NCI-H187 (cell line): ENCODE measurements at places on chromosomes 16 and 17.

GRCh38 chr17:17021194-17021863 is 20.9 kb upstream of the MPRIP start:
- no peak for DNase-seq

GRCh38 chr17:17125136-17126084 is 80.7 kb downstream of the PLD6 start:
- no peak for DNase-seq

GRCh38 chr17:11053846-11054245 is 187.2 kb upstream of the SHISA6 start:
- DNase-seq: no peak

DNA sequence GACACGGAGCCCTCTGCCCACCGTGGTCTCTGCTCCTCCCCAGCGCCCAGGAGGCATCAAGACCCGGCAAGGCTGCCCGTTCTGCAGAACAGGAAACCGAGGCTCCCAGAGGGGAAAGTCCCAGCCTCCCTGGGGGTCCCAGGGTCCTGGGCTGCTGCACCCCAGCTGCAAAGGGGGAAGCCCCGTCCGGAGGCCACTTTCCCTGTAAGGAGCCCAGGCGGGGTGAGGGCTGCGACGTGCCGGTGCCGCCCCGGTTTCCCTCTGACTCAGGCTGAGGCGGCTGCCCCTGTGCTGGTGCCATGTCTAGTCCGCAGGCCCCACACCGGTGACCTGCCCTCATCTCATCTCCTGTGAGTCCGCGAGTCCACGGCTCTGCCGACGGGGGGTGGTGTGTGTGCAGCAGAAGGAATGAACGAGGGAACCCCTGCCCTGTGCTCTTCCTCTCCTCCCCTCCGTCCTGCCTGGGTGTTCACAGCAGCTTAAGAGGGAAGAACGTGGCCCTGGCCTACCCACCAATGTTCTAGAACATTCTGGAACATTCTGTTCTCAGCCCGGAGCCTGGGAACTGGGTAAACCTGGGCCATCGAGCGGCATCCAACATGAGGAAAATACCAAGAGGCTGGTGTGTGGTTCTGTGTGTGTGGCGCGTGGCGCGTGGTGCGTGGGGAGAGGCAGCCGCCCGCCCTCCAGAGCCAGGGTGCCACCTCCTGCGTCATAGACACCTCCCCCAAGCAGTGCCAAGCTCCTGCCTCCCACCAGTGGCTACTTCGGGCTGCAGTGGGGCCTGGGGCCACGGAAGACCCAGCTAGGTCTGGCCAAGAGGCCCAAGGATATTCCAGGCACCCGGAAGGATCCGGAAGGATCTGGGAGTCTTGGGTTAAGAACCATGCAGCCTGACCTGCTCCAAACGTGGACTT is 7.0 kb upstream of the CBFA2T3 start:
- no peak for DNase-seq

DNA sequence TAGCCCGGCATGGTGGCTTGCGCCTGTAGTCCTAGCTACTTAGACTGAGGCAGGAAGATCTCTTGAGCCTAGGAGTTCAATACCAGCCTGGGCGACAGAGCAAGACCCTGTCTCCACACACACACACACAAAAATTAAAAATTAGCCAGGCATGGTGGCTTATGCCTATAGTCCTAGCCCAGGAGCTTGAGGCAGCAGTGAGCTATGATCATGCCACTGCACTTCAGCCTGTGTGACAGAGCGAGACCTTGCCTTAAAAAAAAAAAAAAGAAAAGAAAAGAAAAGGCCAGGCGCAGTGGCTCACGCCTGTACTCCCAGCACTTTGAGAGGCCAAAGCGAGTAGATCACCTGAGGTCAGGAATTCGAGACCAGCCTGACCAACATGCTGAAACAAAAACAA is 23.9 kb downstream of the C17orf75 start:
- DNase-seq: no peak

DNA sequence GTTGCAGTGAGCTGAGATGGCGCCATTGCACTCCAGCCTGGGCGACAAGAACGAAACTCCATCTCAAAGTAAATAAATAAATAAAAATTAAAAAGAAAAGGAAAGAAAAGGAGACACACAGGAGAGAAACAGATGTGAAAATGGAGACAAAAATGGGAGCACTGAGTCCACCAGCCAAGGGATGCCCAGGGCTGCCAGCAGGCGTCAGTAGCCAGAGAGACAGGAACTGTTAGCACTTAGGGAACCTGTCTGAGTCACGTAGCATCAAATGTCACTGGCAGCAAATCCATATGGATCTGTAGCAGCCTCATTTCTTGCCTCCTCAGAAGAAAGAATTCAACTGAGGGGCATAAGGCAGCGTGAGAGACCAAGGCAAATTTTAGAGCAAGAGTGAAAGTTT is 79.7 kb downstream of the CYLD start:
- no peak for DNase-seq

- no peak for DNase-seq
Measured at GRCh38 chr16:87789437-87790291, 23.9 kb upstream of the KLHDC4 start.

- no peak for DNase-seq
Measured at GRCh38 chr17:35808240-35808961, 883 bp upstream of the TAF15 start.

DNA sequence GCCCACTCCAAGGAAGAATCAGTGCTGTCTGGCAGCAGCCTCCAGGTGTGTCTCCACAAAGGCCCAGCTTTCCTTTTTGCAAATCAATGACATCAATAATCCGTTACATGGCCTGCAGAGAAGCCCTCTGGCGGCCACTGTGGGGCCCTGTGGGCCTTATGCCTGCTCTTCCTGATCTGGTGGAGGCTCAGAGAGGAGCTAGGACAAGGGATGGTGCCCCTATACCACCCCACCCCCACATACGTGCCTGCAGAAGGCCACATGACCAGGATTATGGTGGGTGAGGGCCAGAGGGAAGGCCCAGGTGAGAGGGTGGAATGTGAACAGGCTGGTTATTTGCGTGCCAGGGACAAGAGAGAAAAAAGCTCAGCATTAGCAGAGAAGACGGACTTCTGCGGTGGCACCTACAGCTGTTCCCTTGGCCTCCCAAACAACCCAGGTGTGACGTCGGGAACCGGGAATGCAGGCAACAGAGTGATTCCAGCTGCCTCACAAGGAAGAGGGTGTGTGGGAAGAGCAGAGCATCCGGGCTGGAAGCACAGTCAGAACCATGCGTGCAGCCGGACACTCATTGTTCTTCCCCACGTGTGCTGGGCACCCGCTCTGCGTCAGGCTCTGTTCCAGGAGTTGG is 22.5 kb downstream of the EIF4A3 start:
- DNase-seq: no peak

GRCh38 chr17:38430316-38430715 is 2.1 kb downstream of the ARHGAP23 start:
- no peak for DNase-seq

DNA sequence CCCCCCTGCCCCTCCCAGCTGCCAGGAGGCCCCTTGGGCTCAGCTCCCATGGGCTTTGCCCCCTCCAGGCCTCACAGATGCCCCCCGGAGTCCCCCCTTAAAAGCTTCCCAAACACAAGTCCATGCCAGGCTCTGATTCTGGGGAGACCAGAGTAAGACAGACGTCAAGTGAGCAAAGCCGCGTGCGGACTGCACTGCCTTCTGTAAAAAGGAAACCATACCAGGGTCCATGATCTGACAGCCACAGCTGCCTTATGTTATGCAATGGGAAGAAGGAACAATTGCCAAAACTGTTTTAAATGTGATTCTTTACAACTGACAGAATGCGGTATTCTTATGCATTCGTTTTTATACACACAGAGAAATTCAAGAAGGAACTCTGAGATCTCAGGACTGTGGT is 17.9 kb upstream of the HEXD start:
- no peak for DNase-seq

DNA sequence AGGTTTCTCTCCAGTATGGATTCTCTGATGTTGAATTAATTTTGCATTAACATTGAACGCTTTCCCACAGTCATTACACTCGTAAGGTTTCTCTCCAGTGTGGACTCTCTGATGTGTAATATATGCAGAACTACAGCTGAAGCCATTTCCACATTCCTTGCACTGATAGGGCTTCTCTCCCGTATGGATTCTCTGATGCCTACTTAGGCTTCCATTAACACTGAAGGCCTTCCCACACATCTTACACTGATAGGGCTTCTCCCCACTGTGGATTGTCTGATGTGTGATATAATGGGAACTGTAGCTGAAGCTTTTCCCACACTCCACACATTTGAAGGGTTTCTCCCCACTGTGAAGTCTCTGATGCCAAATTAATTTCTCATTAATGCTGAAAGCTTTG is 7.2 kb upstream of the TLE7 start:
- DNase-seq: no peak

DNA sequence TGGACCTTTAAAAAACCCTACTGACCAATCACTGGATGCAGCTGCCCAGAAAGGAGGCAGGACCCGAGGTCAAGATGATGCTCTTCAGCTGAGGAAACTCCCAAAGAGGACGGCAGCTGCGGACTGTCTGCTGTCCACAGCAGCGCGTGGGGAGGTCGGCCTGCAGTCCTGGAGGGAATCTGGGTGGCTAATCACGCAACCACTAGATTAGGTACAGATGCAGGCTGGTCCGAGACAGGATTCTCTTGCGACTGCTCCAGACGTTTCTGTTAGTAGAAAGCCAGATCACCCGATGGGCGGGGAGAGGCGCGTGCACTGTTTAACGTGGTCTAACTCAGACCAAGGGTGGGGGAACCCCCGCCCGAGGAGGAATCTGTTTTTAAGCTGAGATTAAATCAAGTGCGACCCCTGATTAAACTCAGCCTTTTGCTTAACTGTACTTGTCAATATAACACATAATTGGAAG is 8.8 kb downstream of the CTRB2 start:
- no peak for DNase-seq

DNA sequence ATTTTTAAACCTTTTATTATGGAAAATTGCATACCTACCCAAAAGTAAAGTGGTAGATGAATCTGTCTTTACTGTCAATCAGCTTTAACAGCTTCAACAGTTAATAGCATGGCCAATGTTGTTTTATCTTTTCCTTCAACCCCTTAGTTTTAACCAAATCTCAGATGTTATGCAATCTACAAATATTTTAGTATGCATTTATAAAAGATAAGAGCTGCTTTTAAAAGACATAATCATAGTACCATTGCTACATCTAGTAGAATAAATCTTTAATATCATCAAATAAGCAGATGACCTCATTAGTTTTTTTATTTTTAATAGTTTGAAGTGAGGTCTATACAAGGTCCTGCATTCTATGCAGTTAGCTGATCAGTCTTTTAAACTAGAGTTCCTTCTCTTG is 37.9 kb downstream of the MAP2K4 start:
- DNase-seq: no peak

DNA sequence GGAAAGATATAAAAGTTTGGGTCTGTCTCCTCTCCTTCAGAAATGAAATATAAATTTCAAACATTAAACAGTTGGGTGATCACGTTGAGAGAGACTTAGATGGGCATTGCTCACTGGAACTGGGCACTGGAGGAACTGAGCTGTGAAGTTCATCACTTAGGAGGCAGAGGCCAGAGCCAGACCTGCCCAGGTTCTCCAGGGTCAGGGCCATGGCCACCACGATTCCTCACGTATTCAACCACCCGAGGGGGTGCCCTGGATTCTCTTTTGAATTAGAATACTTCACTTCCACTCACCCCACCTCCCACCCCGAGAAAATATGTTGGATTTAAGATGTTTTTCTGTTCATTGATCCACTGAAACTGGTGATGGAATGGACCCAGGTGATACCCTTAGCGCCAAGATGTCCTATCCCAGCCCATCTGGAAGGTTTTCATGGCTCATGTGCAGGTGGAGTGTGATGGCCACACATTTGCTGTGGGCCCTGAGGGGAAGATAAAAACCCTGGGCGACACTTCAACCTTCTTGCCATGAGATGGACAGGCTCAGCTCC is 6.1 kb downstream of the PRR29 start:
- DNase-seq: no peak
